Cardiac septum (tissue), 1 donor: ENCODE measurements at places on chromosomes 12 and 14. TPM values are rescaled to one million over a fixed set of nuclear protein-coding genes. Genes with fewer than 3 reads are reported as not detected.
A peak's percentile ranks its signal among the peaks of the same experiment; 100 is the strongest.

Gene KCNA1
- total RNA-seq, result 0.13 TPM

DNA sequence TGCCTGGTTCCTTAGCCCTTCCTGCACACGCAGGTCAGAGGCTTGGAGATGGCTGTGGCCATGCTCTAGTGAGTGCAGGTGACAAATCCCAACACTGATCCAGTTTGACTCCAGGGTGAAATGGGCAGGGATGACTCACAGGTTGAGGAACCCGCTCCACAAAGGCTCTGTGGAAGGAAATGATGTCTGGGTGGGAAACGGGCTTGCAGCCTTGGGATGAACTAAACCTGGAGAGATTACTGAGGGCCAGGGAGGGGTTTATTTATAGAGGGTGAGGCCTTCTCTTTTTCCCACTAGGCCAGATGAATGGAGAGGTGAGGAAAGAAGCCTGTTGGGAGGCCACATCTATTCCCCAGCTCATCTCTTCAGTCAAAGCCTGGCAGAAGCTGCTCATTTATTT is 29.3 kb upstream of the EMP1 start:
- no peak for DNase-seq

Gene CTDSP2
- 89.2 TPM for total RNA-seq

Gene RD3L
- total RNA-seq, result 13.1 TPM

Gene SIRT4
- 2.4 TPM for total RNA-seq

Gene MFAP5
- 20.8 TPM for total RNA-seq

DNA sequence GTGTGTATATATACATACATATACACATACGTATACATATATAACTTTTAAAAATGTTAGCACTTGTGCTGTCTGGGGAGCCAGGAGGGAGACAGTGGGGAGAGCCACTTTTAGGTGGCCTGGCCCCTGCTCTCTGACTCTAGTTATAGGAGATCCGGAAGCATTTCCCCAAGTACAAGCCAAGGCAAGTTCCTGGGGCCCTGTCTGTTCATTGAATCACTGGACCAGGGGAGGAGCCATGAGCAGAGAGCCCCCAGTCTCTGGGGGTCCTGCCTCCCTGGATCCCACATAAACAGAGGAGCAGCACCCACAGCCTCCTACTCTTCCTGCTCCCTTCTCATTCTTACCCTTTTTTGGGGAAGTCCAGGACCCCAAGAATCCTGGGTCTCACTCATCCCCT is 45.4 kb upstream of the TMED10 start:
- DNase-seq, result no peak

DNA sequence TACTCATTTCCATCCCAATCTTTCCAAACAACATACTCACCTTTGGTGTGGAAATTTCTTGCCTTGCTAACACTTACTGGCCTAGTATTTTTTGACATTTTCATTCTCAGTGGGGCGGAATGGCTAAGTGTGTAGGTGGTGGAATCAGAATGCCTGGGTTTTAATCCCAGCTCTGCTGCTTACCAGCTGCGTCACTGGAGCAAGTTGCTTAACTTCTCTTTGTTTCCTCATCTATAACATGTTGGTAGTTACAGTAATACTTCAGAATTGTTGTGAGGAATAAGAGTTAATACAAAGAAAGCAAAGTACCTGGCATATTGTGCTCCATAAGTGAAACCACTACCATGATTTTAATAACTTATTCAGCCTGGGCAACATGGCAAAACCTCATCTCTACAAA is 3.0 kb upstream of the FAM177A1 start:
- DNase-seq, result no peak

Gene IL31
- not detected for total RNA-seq

- DNase-seq, result no peak
These were observed 442.6 kb downstream of the DPF3 start for GRCh38 chr14:72451054-72451972.

GRCh38 chr12:7959278-7959677 is 23.3 kb upstream of the SLC2A3 start:
- DNase-seq, result no peak

DNA sequence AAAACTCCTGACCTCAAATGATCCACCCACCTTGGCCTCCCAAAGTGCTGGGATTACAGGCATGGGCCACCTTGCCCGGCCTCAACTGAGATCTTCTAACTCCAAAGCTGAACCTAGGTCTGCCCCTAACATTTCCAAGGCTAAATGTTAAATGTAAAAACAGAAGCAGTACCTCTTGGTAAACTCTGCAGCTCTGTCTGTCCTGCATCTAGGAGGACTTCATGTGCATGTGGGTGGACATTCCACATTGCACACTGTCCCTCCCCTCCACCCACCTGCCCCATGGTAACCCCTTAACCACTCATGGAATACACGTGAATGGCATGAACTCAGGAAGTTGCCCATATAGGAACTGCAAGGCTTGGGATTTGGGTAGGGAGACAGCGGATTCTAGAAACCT is 33.1 kb downstream of the SNX6 start:
- DNase-seq, result no peak

GRCh38 chr12:75814851-75815754 is 216.5 kb downstream of the PHLDA1 start:
- no peak for DNase-seq

DNA sequence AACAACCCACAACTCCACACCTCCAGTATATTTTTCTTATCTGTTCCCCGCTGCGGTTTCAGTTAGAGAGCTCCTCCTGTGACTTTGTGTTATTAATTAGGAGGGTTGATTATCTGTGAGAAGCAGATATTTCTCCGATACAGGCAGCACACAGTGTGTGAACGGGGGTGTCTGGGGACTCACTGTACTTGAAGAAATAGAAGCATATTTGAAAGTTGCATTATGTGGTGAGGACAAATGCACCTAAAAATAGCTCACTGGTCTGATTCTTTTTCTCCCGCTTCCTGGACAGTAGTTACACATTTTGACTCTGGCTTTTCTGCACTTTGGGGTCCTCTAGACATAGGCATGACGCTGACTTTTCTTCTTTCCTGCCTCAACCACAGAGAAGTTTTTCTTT is 277.7 kb downstream of the VRK1 start:
- DNase-seq, result no peak

Gene TSPAN8
- not detected for total RNA-seq

Gene CBLN3
- total RNA-seq, result 1.2 TPM

DNA sequence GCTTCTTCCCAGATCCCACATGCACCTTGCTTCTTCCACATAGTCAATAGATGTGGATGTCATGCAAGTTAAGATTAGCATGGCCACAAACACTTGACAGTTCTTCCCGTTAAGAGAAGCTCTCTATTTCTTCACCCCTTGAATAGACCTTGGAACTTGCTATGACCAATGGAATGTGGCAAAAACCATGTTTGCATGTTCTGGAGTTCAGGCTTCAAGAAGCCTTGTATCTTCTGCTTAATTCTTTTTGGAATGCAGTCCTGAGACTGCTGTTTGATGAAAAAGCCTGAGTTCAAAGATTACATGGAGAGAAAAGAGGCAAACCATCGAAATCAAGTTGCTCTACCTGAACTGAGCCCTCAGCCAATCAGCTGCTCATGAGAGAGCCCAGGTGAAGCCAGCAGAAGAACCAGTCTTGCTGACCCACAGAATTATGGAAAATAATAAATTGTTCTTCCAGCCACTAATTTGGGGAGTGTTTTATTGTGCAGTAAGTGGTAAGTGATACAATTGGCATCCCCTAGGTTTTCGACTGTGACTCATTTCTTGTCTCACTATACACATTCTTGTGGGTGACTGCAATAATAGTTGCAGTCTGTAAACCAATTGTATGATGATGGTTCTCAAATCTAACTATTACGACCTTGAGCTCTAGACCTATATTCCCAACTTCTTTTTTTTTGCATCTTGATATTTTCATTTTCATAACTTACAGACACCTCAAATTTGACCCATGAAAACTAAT is 12.6 kb downstream of the RASSF9 start:
- no peak for DNase-seq

Gene PMCH
- not detected for total RNA-seq

Gene SDR9C7
- total RNA-seq, result 0.27 TPM

Gene OR8S1
- total RNA-seq, result not detected

GRCh38 chr12:118925407-118925806 is 55.9 kb upstream of the SRRM4 start:
- DNase-seq, result no peak

Gene LTB4R
- 1.8 TPM for total RNA-seq

DNA sequence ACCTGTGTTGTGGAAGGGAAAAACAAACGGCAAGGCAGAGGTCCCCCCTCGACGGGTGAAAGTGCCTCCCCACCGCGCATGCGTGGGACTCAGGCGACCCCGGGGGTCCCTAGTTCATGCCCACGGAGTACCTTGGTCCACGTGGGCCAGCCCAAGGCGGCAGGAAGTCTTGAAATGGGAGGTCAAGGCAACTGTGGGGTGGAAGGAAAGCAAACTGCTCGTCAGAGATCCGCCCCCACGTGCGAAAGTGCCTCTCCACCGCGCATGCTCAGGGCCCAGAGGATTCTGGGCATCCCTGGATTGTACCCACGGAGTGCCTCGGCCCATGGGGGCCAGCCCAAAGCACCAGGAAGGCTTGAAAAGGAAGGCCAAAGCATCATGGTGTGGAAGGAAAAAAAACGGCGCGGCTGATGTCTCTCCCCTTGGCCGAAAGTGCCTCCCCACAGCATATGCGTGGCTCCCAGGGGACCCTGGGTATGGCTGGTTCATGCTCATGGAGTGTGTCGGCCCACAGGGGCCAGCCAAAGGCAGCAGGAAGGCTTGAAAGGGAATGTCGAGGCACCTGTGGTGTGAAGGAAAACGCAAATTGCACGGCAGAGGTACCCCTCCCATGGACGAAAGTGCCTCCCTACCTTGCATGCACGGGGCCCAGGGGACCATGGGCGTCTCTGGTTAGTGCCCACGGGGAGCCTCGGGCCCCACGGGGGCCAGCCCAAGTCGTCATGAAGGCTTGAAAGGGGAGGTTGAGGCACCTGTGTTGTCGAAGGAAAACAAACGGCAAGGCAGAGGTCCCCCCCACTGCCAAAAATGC is 369.7 kb downstream of the ALG10 start:
- DNase-seq, result peak; percentile 43

DNA sequence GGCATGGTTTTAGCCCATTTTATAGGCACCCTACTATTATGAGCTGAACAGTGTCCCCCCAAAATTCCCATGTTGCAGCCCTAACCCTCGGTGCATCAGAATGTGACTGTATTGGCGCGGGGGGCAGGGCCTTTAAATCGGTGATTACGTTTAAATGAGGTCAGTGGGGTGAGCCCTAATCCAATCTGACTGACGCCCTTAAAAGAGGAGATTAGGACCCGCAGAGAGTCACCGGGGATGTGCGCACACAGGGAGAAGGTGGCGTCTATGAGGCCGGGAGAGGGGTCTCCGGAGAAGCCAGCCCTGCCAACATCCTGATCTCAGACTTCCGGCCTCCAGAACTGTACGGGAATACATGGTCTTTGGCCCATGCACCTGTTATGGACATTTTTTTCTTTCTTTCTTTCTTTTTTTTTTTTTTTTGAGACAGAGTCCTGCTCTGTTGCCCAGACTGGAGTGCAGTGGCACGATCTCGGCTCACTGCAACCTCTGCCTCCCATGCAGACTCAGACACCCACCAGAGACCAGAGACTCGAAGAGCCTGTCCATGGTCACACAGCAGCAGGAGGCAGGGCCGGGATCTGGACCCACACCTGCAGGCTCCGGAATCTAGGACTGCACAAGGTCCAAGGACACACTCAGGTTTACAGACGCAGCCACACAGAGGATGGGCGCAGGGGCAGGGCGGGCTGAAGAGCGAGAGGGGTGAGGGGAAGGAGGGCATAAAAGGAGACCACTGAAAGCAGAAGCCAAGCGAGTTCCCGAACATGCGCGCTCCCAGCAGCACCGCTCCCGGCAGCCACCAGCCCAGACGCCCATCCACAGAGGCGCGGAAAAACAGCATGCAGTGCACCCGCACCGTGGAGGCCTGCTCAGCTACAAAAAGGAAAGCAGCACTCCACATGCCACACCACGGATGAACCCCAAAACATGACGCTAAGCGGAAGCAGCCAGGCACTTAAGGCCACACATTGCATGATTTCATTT is 19.0 kb downstream of the SCARB1 start:
- DNase-seq, result no peak

DNA sequence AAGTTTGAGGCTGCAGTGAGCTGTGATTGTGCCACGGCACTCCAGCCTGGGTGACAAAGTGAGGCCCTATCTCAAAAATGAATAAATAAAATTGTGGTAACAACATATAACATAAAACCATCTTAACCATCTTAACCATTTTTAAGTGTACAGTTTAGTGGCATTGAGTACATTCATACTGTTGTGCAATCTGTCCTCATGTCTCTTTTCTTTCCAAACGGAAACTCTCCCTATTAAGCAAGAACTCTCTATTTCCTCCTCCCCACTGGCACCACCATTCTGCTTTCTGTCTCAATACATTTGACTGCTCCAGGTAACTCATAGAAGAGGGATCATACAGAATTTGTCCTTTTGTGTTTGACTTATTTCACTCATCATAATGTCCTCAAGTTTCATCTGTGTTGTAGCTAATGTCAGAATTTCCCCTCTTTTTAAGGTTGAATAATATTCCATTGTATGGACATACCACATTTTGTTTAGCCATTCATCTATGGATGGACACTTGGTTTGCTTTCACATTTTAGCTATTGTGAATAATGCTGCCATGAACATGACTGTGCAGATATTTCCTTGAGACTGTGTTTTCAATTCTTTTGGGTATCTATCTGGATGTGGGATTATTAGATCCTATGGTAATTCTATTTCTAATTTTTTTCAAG is 4.4 kb upstream of the MARK3 start:
- DNase-seq, result no peak

DNA sequence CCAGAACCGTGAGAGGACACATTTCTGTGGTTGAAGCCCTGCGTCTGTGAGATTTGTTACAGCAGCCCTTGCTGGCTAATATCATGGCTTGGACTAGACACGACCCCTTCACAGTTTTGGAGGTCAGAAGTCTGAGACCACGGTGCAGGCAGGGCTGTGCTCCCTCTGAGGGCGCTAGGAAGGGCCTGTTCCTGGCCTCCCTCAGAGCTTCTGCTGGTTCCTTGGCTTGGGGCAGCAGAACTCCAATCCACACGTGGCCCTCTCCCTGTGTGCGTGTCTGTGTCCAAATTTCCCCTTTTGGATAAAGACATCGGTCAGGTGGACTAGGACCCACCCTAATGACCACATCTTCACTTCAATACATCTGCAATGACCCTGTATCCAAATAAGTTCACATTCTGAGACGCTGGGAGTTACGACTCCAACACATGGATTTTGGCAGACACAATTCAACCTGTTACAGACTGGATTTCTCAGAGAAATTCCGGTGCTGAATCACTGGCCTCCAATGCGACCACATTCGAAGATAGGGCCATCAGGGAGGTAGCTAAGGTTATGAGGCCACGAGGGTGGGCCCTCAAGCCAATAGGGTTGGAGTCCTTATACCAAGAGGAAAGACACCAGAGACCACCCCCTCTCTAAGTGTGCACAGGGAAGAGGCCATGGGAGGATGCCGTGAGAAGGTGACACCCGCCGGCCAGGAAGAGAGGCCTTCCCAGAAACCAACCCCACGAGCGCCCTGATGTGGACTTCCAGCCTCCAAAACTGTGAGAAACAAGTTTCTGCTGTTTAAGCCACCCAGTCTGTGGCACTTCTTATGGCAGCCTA is 43.6 kb upstream of the PPP2R5C start:
- DNase-seq, result no peak

Gene IFNG
- not detected for total RNA-seq

Gene PSMB5
- 120 TPM for total RNA-seq

Gene RPS6KA5
- 3.8 TPM for total RNA-seq

GRCh38 chr12:25388183-25388582 is 137.5 kb upstream of the KRAS start:
- no peak for DNase-seq

- DNase-seq, result no peak
These were observed 46.9 kb downstream of the KLHL28 start for GRCh38 chr14:44914849-44915248.
